ENCODE measurements at places on chromosomes 3 and 15. TPM values are rescaled to one million over a fixed set of nuclear protein-coding genes. Genes with fewer than 3 reads are reported as not detected.

ARGFX gene
- total RNA-seq: not detected

ISL2 gene
- total RNA-seq: 9.6 TPM

SLC12A6 gene
- 61.6 TPM for total RNA-seq

COLQ gene
- total RNA-seq: 5.0 TPM

ZPLD1 gene
- 1.9 TPM for total RNA-seq

TEX9 gene
- total RNA-seq: 43.3 TPM

TGM4 gene
- not detected for total RNA-seq

DAZL gene
- not detected for total RNA-seq

ROBO2 gene
- total RNA-seq: 132 TPM

UCN2 gene
- total RNA-seq: 0.33 TPM

CCR2 gene
- total RNA-seq: 0.77 TPM

SERPINI2 gene
- total RNA-seq: not detected

RBSN gene
- total RNA-seq: 60.1 TPM

CPA3 gene
- 8.6 TPM for total RNA-seq

MCTP2 gene
- total RNA-seq: 8.6 TPM

SOX14 gene
- total RNA-seq: not detected

OR4F6 gene
- total RNA-seq: not detected

UROC1 gene
- total RNA-seq: 0.11 TPM

SI gene
- total RNA-seq: not detected

GPR149 gene
- total RNA-seq: 3.8 TPM

ITGA11 gene
- total RNA-seq: 13.7 TPM

Data from camera-type eye (tissue), 1 donor.